ENCODE measurements at places on chromosomes 3 and 15.
A peak's percentile ranks its signal among the peaks of the same experiment; 100 is the strongest.

DNA sequence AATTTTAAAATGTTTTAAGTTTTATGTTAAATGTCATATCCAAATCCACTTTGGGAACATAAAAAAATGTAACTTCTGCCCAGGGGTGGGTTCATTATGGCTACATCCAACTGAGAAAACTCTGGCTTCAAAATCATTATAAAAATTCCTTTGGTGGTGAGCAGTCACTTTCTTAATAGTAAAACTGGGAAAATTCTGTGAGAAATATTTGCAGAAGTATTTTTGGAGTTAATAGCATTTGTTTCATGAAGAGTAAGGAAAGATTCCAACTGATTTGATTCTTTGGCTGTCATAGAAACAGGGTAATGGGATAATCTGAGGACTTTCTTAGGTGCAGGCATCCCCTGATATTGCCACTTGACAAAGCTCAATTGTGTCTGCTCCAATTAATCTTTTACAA is 38.8 kb downstream of the CPA3 start:
- DNase-seq, result no peak

- DNase-seq, result no peak
Observed at GRCh38 chr3:123267821-123268220, 66.1 kb downstream of the SEC22A start.

DNA sequence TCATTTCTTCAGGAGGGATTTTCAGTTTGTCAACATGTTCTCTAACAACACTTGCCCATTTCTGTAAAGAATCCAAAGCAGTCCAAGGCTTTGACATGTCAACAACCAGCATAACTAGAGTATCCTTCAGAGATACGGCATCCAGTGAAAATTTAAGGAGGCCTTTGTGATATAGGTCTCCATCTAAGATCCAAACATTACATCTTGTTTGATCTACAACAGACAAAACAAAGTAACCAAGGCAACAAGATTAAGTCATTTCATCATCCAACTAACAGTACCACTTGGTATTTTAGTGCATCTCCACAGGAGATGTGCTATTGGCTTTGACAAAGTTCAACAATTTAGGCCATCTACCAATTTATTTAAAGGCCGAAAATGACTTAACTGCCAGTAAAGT is 25.8 kb downstream of the DYNC1LI1 start:
- DNase-seq, result no peak

DNA sequence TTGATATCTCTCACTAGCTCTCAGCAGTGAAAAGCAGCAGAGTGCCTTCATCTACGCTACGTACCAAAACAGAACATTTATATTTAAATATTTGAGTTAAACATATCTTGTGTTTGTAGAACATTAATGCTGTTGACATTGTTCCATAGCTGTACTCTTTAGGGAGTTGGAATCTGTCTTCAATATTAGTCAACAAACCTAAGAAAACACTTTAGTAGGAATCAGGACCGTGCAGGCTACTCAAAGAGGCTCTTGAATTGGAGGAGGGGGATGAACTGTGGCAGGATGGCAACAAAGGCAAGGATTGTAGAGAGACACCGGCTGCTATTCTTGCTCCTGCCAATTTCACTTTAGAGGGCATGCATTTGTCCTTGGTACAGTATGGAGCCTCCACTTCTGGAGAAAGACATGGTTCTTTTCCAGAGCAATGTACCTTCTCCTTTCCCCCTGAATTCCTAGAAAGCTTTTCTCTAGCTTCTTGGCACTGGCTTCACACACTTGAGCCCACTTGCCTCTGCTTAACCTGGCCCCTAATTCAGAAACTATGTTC is 265.9 kb downstream of the CD47 start:
- no peak for DNase-seq

DNA sequence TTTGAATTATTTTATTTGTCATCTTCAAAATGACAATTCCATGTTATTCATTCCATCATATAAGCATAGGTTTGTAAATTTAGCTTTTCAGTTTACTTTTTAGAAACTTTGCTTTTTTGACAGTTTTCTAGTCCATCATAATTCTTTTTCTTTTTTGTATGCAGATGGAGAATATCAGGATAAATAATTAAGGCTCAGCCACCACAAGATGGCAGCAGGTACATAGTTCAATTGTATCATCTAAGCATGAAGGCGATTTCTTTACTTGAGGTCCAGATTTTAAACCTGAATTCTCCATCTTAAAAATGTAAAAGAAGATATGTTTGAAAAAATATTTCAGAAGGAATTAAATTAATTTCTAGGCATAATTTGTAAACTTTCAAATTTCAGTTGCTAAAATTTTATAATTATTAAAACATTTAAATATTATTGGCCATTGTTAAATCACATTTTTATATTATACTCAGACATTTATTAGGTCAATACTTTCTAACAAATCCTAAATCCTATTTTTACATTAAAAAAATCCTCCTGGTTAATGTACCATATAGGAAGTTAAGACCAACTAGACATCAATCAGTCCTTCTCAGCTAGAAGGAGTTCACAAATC is 15.1 kb downstream of the PLSCR5 start:
- DNase-seq, result no peak

DNA sequence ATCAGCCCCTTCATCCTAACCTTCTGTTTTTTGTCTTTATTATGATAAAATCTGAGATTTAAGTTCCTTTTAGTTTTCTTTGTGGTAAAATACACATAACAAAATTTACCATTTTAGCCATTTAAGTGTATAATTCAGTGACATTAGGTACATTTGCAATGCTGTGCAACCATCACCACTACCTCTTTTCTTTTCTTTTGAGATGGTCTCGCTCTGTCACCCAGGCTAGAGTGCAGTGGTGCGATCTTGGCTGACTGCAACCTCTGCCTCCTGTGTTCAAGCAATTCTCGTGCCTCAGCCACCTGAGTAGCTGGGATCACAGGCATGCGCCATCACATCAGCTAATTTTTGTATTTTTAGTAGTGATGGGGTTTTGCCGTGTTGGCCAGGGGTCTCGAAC is 6.2 kb upstream of the RAB11A start:
- no peak for DNase-seq

DNA sequence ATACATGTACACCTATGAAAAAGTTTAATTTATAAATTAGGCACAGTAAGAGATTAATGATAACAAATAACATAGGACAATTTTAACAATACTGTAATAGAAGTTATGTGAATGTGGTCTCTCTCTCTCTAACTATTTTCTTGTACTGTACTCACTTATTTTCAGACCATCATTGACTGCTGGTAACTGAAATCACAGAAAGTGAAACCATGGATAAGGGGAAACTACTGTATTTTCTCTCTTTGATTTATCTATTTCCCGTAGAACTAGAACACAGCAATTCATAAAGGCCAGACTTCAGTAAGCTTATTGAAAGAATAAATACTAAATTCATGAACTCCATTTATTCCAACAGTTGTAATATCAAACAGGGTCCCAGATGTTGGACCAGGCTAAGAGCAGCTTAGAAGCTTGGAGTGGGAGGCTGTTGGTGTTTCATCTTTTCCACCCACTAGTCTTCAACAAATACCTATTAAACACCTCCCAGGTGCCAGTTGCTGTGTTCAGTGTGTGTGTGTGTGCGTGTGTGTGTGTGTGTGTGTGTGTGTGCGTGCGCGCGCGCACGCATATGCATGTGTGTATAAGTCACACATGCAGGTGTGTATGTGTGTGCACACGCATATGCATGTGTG is 235.4 kb downstream of the FOXP1 start:
- DNase-seq, result no peak

DNA sequence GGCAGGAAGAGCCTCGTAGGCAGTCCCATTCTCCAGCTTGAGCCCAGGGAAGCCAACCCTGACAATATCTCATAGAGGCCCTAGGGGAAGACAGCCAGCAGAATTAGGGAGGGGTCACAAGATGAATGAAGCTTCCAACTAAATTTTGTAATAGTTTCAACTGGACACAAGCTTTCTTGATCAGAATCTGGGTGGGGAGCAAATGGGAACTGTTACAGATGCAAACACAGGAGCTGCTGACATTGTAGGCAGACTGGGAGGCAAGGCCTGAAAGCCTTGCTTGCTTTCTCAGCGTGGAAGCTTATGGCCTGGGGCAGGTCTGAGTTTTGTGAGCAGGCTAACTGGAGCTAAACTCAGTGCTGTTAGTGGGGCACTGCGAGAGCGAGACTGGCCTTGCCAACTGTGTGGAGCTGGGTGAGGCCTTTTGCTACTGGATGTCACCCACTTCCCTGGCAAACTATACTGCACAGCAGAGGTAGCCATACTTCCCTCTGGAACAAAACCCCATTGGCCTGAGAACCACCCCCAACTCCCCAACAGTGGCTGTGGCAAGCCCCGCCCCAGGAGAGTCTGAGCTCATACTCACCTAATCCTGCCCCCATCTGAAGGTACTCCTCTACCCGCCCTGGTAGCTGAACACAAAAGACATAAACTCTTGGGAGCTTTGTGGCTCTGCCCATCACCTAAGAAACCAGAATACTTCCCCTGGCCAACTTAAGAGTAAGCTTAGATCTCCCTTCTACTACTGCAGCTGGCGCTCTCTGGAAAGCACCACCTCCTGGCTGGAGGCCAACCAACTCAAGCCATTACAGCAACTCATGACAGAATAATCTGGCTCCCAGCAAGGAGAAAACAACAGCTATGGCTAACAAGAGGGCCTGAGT is 42.9 kb downstream of the CFAP20DC start:
- no peak for DNase-seq

GRCh38 chr3:163951397-163951987 is 1126.8 kb downstream of the SI start:
- DNase-seq, result no peak

GRCh38 chr3:194337965-194338753 is 13.0 kb downstream of the CPN2 start:
- DNase-seq, result no peak

DNA sequence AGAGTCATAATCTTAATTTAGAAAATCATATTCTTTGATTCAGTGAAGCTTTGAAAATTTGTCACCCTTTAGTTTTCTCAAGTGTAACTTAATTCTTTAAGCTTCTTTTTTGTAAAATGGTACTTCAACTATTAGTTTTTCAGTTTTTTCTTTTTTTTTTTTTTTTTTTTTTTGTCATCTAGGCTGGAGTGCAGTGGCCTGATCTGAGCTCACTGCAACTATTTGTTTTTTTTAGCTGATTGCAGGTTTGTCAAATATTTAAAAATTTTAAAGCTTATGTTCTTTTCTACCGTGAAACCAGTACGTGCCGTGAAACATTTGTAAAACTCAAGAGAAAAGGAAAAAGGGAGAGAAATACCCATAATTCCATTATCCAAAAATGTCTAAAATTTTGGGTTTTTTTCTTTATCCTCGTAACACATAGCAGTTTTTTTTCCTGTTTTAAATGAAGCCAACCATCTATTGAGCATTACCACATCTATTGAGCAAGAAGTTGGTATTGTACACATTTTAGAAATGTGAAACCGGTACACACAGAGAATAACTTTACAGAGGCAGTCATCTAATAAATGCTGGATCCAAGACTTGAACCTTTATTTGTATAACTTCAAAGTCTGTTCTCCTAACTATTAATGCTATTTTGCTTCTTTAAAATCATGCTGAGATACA is 25.7 kb downstream of the ECT2 start:
- no peak for DNase-seq

DNA sequence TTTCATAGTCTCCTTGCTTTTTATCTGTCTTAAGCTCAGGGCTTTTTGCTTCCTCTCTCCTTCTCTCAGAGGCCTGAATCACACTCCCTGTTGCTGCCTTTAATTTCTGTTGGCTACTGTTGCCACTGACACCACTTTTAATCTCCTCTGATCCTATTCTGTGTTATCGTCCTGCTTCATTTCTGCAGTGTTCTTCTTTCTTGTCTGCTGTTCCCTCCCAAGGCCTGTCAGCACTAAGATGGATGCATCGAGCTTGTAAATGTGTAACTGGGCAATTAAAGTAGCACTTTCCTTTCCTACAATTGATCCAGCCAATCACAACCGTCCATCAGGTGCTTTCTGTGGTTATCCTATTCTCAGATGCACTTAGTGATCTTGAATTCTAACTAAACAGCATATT is 71.3 kb upstream of the VEPH1 start:
- no peak for DNase-seq

DNA sequence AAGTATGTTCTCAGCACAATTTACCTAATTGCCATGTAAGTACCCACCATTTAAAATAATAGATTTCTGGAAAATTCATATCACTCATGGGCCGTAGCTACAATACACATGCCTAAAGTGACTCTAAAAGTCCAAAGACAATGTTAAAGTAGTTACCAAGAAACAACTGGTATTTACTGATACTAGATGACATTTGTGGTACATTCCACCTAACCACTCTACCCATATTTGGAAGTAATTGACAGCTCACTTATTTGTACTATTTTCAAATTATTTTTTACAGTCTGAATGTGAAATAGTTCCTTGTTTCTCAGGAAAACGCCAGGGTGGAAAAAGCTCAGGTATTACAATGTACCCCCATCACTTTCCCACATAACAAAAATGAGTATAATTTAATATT is 573.0 kb downstream of the MECOM start:
- no peak for DNase-seq

DNA sequence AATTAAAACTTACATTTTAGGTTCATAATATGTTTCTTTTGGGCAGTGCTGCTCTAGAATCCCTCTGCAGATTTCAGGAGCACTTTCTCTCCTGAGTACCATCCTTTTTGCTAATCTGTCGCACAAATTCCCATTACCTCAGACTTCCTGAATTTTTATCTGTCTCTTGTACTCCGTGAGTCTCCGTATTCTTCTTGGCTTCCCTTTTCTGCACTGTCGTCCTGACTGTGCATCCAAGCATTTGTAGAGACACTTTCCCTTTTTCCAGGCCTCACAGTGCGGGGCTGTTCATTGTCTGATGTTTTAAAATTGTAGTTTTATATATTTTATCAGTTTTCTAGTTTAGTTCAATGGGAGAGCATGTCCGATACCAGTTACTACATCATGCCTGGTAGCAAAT is 27.3 kb downstream of the MEF2A start:
- no peak for DNase-seq

DNA sequence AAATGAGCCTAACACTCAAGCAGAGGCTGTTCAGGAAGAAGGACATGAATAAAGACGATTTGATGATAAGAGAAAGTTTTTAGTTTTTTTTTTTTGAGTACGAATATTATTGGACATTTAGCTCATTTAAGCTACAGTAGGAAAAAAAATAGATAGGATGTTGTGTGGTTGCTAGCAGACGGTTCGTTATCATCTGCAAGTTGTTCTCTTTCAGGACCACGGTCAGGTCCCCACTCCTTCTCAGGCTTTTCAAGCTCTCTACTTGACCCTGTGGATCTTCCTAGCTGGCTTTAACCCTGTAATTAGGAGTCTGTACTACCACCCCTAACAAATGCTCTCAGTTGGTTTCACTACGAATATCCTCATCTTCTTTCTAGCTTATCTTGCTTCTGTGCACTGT is 1.1 kb downstream of the KCNH8 start:
- peak; percentile 21 for DNase-seq

- DNase-seq, result no peak
Observed at GRCh38 chr3:37111199-37111598, 63.2 kb downstream of the LRRFIP2 start.
